Germinal center (tissue), 1 donor: ENCODE measurements at places on chromosomes 4 and X.

GRCh38 chrX:39519030-39519488 is 578.7 kb downstream of the BCOR start:
- no peak for DNase-seq

DNA sequence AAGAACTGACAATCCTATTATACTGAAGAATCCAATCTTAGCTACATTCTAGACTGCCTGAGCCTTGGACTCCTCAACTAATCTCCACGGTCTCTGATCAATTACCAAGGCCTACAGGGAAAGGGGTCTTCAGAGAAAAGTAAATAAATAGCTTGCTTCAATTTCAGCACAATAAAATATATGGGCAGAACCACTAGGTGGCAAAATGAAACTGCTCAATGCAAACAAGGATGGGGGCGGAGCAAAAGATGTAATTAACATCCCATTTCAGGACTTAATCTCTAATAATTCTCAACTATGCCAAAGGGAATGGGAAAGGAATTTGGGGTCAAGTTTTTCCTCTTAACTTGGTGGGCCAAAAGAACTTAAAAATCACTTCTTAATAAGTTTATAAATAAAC is 78.4 kb upstream of the MAP3K15 start:
- DNase-seq: peak; percentile 17

- DNase-seq: no peak
Measured at GRCh38 chr4:187656959-187657358, 338.6 kb upstream of the ZFP42 start.

GRCh38 chrX:153433161-153433680 is 12.6 kb downstream of the TREX2 start:
- no peak for DNase-seq

- no peak for DNase-seq
Measured at GRCh38 chr4:77001907-77002306, 52.4 kb downstream of the SEPTIN11 start.

DNA sequence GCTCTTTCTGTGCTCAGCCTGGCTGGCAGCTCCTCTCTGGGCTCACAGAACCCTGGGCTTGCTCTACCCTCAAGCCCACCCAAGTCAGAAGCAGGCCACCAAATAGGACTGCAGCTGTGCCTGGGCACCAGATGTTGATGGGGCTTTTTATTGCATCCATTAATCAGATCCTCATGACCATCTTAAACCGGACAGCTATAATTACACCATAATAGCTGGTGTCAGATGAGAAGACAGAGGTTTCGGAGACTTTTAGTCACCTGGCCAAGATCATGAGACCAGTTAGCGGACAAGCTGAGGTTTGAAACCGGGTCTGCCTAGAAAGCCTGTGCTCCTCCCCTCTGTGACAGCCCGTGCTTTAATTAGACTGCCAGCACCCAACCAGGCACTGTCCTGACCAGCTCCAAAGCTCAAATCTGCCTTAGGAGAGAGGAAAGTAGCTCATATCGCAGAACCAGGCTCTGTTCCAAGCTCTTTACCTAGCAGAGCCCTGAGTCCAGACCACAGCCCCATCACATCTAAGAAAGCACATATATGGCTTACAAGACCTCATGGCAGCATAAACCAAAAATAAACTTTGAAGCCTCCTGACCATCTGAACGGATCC is 88.9 kb downstream of the JAKMIP1 start:
- no peak for DNase-seq

DNA sequence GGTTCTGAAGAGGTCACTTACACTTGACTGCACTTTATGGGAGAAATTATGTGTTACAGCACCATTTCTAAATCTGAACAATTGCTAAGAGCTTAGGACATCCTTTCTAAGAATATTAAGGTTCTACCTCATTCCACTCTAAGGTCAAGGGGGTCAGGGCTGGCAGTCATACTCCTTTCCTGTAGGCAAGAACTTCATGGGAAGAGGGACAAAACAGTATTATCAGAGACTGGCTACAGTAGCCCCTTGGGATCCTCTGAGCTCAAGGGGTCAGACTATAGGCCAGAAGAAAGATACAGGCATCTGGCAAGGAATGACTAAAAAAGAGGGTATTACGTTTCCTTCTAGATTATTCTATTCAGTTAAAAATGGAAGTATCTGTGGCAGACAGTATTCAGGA is 115.1 kb downstream of the RASL11B start:
- no peak for DNase-seq

GRCh38 chr4:53886090-53886489 is 178.3 kb downstream of the CHIC2 start:
- DNase-seq: no peak

DNA sequence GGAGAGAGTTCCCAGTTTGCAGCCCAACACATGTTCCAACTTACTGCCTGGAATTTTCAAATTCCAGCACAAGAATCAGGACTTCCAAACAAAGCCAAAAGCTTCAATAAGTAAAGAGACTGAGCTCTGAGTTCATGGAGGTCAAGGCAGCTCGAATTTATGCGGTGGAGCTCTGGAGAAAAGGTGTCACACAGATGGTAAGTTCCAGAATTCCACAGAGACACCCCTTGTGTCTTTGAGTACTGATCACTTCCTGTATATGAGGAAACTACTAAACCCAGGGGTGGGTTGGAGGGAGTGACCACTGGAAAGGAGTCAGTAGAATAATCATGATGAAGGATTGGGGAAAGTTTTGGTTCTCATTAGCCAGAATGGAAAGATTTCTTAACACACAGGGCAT is 118.5 kb upstream of the GUCY1A1 start:
- no peak for DNase-seq

GRCh38 chr4:188295899-188296298 is 156.7 kb downstream of the TRIML1 start:
- no peak for DNase-seq

GRCh38 chr4:59195839-59196238 is 2004.3 kb upstream of the ADGRL3 start:
- no peak for DNase-seq

GRCh38 chrX:404656-405055 is 17.9 kb upstream of the PPP2R3B start:
- no peak for DNase-seq

DNA sequence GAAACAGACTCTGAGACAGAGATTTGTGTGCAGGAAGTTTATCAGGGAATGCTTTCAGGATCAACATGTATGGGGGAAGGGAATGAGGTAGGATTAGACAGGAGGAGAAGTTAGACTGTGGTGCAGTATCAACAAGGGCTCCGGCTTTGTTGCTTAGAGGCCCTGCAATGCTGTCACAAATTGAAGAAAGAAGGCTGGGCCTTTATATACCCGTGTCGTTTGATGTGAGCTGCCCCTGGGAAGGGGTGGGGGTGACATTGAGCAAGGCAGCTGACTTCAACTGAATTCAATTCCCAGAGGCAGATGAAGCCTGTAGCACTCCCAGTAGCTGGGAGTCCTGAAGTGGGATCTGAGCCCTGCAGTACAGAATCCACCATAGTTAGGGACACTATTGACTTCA is 29.5 kb upstream of the USP9X start:
- no peak for DNase-seq

- no peak for DNase-seq
Measured at GRCh38 chr4:19809989-19810388, 441.7 kb upstream of the SLIT2 start.

- DNase-seq: no peak
Measured at GRCh38 chrX:40476958-40477357, 103.8 kb upstream of the ATP6AP2 start.

- no peak for DNase-seq
Measured at GRCh38 chrX:112085149-112085548, 2.6 kb upstream of the TRPC5 start.

GRCh38 chr4:73730292-73730691 is 10.1 kb upstream of the CXCL8 start:
- DNase-seq: no peak

DNA sequence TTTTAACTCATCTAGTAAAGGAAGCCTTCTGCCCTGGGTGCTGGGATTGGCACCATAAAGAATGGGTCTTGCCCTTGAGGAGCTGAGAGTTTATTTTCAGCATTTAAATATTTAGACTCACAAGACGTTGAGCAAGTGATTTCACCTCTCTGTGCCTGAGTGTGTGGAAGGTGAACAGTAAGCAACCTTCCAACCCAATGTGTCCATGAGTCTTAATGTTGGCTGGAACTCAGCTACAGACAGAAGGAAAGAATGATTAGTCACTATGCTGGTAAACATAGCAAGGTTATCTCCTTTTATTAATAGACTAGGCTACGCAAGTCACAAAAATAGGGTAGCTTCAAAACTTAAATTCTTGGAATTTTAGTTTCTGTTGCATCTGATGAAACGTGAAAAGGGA is 277.4 kb upstream of the GATB start:
- no peak for DNase-seq

DNA sequence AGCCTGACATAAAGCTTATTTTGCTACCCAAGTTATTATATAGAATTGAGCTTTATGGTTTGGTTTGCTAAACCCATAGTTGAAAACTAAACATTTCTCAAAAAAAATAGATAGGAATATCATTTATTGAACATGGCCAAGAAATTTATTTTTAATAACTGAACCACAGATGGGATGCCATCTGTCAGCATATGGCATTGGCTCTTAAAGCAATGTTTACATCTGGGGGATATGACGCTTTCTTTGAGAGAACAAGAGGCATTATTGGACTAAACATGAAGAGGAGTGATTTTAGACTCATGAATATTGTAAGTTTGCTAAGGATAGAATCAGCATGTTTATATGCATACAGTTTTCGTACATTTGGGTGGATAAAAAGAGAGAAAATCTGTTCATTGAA is 132.6 kb upstream of the SLIT2 start:
- no peak for DNase-seq

DNA sequence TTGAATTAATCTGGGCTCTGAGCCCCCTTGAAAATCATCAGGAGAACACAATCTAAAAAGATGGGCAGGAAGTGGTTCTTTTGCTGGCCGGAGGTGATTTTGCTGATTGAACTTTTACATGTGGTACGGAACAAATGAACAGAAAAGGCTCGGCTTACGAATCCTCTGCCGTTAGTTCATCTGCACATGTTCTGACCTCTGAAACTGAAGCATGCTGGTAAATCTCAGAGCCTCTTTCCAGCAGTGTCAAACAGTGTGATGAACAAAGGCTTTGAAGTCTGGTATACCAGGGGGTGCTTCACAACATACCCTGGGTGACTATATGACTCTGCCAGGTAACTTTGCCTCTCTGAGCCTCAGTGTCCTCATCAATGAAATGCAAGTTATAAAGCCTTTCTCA is 194.2 kb upstream of the C1QTNF7 start:
- DNase-seq: no peak

DNA sequence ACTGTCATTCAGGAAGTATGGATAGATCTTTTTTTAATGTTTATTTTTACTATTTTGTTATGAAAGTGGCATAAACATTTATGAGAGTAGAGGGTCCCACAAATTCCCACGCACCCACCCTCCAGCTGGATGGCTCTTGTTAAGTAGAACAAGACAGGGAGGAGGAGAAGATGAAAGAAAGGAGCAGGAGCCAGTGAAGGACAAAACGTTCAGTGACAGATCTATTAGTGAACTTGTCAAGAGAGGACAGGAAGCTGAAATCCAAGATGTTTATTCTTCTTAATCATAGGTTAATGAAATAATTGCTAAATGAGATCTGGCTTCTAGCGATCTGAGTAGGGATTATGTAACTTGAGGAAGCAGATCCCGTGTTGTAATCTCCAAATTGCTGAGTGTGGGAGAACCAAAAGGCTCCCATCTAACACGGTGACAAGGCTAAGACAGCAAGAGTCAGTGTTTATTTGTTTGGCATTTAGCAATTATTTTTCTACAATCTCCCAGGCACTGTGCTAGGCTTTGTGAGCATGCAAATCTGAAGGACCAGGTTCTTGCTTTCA is 162.5 kb downstream of the SHROOM3 start:
- no peak for DNase-seq

DNA sequence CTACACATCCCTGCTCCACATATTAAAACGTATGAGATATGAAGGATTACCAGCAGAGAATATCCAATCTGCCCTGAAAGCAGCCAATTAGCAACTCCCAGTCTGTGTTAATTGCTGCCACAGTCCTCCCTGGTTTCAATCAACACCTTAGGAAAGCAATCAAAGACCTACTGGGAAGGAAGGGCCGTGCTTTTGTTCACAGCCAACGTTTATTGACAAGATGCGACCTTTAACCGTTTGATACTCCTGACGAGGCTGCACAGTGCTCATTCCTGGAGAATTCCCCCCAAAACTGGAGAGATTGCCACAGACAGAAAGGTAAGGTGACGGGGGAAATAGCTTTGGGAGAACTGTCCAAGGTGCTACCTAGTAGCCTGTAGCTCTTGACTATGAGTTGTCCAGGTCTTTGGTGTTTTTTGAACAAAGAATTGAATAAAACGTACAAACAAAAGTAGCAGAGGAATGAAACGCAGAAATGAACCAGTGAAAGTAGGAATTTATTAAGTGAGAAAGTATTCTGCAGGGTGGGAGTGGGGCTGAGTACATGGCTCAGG is 596.5 kb downstream of the NLGN4X start:
- no peak for DNase-seq

- DNase-seq: no peak
Measured at GRCh38 chr4:177968817-177969442, 526.7 kb upstream of the AGA start.

- no peak for DNase-seq
Measured at GRCh38 chr4:147765121-147765529, 33.2 kb downstream of the ARHGAP10 start.

- DNase-seq: no peak
Measured at GRCh38 chr4:55359397-55359916, 13.4 kb downstream of the SRD5A3 start.

- DNase-seq: no peak
Measured at GRCh38 chr4:118762155-118762554, 73.8 kb downstream of the SEC24D start.

DNA sequence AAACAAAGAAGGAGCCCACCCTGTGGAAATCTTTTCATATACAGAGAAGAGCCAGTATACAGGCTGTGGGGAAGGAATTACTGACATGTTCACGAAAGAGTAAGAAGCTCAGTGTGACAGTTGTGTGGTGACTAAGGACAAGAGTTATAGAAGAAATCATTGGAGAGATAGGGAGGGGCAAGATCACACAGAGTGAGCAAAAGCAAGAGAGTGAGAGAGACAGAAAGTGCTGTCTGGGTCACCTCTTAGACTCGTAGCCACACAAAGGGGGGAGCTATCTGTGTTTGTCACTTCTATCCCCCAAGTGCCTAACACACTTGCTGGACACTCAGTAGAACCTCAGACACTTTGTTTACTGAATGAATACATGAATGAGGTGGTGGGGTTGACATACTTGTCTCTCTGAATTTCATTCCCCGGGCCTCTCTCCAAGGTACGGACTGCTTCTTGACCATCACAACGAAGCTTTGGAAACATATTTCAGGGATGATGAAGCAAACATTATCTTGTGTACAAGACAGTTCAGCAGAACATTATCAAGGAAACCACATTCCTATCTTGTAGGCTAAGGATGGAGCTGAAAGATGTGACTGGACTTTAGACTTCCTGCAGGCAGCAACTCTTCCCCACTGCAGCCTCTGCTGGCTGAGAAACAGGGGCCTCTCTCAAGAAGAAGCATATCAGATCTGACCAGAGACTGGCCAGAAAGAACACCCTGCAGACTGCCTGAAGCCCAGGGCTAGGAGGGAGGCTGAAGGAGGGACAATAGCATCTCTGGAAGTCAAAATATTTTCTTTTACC is 168.2 kb downstream of the AMELX start:
- DNase-seq: no peak

GRCh38 chr4:57162499-57163019 is 52.4 kb upstream of the IGFBP7 start:
- no peak for DNase-seq
